M059J (cell line): ENCODE measurements at places on chromosomes 1 and 21. TPM values are rescaled to one million over a fixed set of nuclear protein-coding genes. Genes with fewer than 3 reads are reported as not detected.

DNA sequence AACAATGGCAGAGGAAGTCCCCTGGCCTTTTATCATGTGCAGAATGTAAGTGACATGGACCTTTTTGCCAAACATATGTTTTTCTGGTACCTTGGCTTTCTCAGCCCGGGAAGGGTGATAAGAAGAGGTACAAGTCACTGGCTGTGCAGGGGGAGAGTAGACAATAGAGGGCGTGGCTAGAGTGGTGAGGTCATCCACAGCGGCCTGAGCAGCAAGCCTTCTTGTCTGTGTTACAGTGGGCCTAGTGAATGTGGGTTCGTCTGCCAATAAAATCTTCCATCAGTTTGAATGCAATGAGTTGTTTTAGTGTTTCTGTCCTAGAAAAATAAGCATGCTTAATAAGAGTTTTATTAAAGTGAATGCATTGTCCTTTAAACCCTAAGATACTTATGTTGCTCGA lies 59.0 kb upstream of the PGD start:
- DNase-seq, result peak; percentile 63

GRCh38 chr21:40194185-40194980 lies 327.1 kb downstream of the PCP4 start:
- DNase-seq, result no peak

DNA sequence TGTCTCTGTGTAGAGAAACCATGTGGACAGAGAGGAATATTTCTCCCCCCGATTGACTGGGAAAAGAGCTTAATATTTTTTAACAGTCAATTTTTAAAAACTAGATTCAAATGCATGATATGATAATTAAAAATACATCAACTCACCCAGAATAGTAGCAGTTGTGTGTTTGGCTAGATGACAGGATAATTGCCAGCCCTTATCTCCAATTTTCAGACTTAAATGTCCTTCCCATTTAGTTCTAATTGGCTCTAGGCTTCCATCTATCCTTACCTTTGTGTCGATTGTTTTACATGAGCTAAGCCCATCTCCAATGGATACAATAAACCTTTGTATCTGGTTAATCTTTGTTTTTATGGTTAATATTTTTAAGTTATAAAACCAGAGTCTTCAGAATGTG lies 23.9 kb upstream of the KIAA0040 start:
- no peak for DNase-seq

GRCh38 chr1:227943381-227944089 lies 4.2 kb downstream of the WNT9A start:
- no peak for DNase-seq

DNA sequence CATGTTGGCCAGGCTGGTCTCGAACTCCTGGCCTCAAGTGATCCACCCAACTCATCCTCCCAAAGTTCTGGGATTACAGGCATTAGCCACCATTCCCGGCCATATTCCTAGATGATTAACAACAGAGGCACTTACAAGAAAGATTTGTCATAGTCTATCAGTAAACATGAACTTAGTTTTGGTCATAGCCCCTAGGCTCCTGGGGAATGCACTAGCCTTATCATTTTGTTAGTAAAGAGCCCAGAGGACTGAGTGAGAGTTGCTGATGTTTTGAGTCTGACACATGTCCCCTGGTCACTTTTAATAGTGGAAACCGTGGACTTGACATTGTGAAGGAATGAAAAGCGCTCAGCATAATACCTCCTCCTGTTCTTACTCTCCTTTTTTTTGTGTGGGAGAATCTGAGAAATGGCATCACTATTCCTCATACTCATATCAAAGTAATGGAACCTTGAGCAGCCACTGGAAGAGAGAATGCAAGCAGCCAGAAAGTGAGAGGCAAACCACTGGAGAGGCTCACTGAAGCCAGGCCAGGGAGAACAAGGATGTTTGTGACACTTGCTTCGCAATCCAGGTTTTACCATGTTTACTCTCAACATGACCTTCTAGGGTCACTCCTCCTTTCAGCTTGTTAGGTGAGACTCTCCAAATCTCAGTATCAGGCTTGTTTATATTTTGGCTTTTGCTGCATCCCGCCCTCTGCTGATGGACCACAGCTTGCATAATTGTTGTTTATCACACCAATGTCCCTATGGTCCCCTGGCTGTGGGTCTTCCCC lies 14.8 kb downstream of the ATP1B1 start:
- peak; percentile 61 for DNase-seq

DNA sequence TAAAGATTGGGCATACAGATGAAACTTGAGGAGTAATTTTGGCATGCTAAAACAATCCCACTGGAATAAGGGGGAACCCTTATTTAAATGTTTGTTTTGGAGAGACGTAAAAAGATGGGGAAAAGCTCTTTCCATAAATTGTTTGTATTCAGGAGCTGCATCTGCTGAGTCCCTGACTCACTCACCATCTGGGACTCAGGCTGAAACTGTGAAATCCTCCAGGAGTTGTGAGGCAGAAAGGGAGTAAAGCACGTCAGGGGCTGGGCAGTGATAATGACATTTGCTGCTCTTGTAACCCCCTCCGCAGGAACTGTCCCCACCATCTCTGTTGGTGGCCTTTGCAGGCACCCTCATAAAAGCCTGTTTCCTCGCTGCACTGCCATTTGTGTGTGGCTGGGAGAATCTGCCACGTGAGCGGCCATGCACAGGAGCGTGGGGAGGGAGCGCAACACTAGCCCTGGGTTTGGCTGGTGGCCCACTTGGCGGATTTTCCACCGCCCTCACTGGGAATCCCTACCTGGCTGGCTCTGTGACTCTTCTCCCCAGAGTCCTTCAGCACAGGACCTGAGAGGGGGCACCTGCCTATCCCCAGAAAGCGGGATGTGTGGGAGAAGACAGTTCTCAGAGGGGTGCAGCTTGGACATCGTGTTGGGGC lies 45.3 kb downstream of the ZSCAN20 start:
- no peak for DNase-seq

DNA sequence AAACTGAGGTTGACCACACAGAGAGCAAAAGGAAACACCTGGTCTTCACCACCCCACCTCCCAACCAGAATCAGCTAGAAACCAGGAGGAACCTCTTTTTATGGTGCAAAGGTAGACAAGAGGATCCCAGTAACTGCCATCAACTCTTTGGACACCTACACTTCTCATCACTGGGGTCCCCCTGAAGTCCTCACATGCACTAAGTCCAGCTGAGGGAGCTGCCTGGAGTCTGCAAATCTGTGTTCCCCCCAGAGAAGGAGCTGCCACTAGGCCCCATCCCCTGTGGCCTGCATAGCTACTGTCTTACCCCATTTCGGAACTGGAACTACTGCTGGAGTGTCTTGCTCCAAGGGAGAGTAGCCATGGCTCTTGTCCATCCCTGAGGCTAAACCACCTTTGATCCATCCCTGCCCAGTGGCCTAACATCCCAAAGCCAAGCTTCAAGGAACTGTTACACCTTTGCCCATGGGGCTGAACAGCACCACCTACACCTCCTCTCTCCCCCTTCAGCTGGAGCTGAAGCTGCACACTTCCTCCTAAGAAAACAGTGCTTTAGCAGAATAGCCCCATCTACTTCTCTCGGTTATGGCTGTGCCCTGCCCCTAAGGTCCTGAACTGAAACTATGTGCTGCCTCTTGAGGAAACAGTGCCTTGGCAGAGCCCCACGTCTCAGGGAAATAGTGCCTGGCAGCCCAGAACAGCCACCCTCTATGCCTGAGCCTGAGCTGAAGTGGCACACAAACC lies 85.4 kb upstream of the CD53 start:
- DNase-seq, result no peak

GRCh38 chr1:24928689-24929397 lies 1.2 kb downstream of the RUNX3 start:
- DNase-seq, result no peak

- DNase-seq, result no peak
Observed at GRCh38 chr1:165603810-165604209, 27.2 kb upstream of the MGST3 start.

- peak; percentile 7 for DNase-seq
Observed at GRCh38 chr1:18452550-18452949, 28.2 kb upstream of the KLHDC7A start.

DNA sequence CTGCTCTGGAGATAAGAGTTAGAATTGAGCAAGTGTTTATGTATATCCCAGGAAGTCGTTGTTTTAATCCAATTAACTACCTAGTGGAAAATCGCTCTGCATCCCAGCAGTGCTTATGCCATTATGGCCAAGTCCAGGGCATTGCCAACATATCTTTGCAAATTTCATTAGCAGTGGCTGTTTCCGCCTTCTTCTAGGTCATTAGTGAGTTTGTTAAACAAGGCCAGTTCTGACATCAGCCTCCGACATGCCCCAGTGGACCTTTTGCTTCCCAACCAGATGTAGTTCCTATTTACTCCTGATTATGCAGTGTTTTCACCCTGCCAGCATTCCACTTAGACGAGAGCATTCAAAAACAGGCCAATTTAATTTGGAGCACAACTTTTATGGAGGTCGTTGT lies 106.8 kb upstream of the FAM78B start:
- no peak for DNase-seq

DNA sequence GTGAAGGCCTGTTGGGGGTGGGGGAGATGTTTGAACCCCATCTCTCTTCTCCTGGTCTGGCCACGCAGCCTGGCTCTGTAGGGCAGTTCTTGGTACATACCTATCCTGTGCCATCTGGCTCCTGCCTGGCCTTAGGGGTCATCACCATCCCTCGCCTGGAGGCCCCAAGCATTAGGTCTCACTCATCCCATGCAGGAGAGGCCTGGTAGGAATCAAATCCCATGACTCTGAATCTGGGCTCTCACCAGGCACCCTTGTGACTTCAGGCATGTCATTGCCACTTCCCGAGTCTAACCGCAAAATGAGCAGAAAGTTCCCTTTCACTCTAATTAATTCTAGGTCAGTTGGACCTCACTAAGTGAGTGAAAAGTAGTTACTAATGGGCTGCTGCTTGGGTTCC lies 37.2 kb downstream of the ETNK2 start:
- no peak for DNase-seq

DNA sequence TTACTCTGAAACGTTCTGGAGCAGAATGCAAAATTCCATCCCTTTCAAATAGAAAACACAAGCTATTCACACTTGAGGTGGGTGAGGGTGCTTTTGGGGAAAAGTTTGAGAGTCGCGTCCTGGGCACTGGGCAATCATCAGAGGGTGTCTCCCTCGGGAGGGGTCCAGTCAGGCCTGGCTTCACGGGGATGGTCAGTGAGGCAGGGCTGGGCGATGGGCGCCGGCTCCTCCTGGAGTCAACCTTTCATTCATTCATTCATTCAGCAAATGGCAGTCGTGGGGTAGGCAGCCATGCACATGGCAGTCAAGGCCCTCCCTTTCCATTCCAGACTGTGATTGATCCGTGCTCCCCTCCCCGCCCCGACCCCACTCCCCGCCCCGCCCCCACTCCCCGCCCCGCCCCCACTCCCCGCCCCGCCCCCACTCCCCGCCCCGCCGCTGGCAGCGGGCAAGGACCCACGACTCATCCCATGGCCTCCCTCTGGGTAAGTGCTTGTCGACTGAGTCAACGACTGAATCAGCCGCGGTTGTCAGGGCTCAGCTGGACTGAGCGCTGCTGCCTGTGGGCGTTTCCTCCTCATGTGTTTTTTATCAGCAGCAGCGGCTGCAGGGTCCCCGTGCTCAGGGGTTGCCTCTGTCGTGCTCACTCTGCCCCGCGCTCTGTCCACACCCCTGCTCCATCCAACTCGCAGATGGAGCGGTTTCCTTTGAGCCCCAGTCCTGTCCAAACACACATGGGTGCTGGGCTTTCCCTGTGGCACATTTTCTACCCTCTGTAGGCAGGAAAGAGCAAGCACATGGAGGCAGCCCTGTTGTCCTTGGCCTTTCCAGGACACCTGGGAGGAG lies 12.5 kb upstream of the SPSB1 start:
- DNase-seq, result peak; percentile 95

DNA sequence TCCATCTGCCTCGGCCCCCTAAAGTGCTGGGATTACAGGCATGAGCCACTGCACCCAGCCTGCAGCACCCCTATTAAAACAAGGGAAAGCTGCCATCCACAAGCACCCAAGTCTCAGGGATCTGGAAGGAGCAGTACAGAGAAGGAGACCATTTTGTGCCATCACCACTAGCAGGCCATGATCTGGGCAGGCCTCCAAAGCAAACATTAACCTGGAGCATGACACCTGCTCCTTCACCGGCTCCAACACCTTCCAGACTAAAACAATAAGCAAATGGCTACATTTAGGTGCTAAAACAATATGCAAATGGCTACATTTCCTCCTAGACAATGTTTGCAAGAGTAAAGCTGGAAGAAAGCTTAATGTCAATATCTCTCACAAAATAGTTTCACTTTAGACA lies 16.7 kb downstream of the MEAF6 start:
- no peak for DNase-seq

GRCh38 chr1:13600762-13601453 lies 17.3 kb downstream of the PDPN start:
- no peak for DNase-seq

DNA sequence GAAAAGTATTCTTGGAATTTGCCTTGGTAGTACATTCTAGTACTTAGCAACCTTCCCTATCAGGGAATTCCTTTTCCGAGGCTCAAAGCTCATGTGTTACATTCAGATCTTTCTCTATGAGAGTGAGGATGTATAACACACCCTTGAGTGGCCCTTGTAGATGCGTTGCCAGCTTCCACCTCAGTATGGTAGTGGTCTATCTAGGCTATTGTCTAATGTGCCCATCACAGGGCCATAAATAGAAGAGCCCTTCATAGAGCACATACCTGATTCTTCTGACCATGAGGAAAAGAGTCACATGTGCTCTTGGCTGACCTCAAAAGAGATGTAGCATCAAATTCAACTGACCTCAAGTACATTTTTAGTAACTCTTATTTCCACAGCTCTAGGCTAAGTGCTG lies 14.0 kb upstream of the ZC3H11B start:
- no peak for DNase-seq

DNA sequence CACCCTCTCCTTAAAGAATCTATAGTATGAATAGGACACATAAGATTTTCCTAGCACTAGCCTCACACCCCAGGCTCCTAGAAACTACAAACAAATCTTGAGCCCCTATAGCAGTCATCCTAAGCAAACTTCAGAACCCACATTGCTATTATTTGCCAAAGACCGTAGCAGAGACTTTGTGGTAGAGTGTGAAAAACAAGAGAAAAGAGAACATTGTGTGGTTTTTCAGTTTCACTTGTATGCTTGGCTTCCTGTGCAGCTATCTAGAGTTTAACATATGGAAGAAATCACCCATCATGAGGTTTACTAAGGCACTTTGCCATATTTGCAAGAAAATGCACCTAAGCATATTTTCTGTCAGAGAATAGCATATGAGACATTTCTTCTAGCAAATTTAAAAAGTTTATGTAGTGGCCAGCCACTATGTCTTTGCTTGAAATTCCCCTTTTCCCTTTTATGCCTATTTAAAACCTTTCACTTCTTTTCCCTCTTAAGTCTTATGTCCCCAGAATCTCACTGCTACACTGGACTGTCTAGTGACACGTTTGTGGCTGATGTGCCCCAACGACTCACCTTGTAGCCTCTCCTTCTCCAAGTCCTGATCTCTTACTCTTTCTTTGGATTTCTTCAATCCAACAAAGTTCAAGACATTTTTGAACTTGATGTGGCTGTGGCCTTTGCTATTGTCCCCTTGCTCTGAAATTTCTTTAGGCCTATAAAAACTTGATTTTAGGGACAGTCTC lies 25.6 kb downstream of the CCDC190 start:
- no peak for DNase-seq

The KLF17 gene
- total RNA-seq, result 0.37 and 0.64 TPM in 2 replicates

The CELA3A gene
- not detected in 2 replicates for total RNA-seq

The OXCT2 gene
- total RNA-seq, result 0.30 and 0.57 TPM in 2 replicates

The BATF3 gene
- total RNA-seq, result 3.3 and 3.7 TPM in 2 replicates

The KCNK1 gene
- total RNA-seq, result 4.3 and 5.9 TPM in 2 replicates

The FAM72D gene
- total RNA-seq, result 8.3 and 8.6 TPM in 2 replicates

The LCE2B gene
- total RNA-seq, result not detected in 2 replicates

The IRF6 gene
- total RNA-seq, result 0.39 and 0.47 TPM in 2 replicates

The VHLL gene
- total RNA-seq, result not detected in 2 replicates

The PTPRU gene
- total RNA-seq, result 3.3 and 3.4 TPM in 2 replicates

The VASH2 gene
- total RNA-seq, result 0.44 and 0.79 TPM in 2 replicates

The NUAK2 gene
- 6.7 and 8.4 TPM in 2 replicates for total RNA-seq
